ENCODE measurements at places on chromosomes 12 and 14. TPM values are rescaled to one million over a fixed set of nuclear protein-coding genes. Genes with fewer than 3 reads are reported as not detected.

DNA sequence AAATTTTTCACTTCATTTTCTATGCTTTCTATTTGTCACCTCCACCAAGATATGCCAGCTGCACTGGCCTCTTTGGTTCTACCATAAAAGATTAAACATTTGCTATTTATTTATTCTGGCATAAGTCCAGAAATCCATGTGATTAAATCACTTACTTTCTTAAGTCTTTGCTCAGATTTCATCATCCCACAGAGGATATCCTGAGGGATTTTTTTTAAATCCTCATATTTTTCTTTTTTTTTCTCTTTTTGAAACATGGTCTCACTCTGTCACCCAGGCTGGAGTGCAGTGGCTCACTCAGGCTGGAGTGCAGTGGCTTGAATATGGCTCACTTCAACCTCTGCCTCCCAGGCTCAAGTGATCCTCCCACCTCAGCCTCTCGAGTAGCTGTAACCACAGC is 645.4 kb upstream of the ATXN7L3B start:
- no peak for DNase-seq

GRCh38 chr14:105060751-105061427 is 4.3 kb downstream of the GPR132 start:
- peak; percentile 32 for DNase-seq

RASSF9 gene
- total RNA-seq = not detected

- DNase-seq = no peak
Measured at GRCh38 chr12:65765436-65765813, 58.9 kb upstream of the HMGA2 start.

DNA sequence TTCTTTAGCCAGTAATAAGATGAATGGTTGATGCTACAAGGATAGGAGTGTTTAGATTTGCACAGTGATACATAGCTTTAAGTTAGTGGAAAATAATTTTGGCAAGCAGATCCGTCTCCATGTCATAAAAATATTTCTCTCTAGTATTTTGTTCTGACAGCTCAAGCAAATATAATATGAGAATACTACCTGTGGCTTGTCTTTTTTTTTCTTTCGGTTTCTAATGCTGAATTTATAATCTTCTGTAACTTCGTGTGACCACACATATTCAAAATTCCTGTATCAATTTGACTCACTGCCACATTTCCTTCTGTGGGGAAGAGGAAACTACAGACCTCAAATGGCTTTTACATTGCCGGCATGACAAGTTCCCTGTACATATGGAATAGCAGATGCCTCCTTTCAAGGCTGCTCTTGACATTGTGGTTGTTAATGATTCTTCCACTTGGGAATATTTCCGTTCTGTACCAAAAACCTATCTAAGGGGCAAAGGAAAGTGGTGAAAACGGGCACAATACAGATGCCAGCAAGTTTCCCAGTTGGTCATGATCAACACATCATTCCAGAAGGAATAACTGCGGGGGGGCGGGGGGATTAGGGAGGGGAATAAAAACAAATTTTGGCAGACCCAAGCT is 103.6 kb upstream of the CCDC91 start:
- no peak for DNase-seq

MARCHF9 gene
- 55.6 TPM for total RNA-seq

PCNX4 gene
- total RNA-seq = 50.4 TPM

GRCh38 chr14:38623661-38624060 is 367.8 kb upstream of the CLEC14A start:
- DNase-seq = no peak

DNA sequence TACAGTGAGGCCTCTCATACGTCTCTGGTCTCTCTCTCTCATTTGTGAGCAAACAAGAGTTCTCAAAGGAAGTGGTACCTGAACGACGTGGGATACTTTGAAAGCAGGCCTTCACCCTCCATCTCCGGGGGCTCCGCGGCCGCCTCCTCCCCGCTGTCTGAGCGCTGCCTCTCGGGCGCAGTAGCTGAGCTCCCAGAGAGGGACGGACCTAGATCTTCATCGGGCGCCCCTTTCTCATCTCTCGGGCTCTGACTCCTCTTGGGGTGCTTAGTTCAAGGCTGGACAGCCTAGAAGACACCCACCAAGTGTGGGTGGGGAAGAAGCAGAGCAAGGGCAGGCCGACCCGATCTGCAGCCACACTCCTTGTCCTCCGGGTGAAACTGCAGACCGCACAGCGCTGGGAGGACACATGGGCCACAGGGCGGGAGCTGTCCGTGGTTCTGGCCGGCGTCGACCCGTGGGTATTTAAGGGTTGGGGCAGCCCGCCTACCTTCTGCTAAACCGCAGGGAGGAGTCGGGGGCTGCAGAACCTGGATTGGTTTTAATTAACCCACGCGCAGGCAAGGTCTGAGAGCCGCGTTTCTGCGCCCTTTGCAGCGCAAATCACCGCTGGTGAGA is 92.7 kb downstream of the PAH start:
- no peak for DNase-seq

DNA sequence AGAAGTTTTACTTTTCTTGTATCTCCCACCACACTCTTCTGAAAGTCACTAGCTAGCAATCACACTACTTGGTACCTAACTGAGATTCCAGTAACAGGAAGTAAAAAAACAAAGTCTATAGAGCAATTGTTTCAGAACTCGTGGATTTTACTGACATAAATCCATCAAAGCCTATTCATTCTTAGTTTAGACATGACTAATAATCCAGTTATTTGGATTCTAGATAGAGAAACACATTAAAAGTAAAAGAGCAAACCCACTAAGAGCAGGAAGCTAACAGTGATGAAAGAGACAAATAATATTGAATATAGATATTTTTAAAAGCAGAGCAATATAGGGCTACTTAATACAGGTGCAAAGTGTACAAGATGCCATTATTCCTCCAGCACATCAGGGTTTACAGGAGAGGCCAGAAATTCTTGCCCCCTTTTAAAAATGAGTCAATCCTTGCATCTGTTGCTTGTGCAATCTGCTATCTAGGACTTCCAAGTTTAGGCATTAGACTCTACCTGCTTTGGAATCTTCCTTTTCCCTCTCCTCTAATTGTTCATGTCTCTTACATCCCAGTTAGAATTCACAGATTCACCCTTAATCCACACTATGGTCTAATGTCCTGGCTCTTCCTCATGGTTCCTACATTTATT is 6.0 kb downstream of the HEATR5A start:
- DNase-seq = no peak

- no peak for DNase-seq
Measured at GRCh38 chr12:98238515-98239130, 276.8 kb upstream of the TMPO start.

DNA sequence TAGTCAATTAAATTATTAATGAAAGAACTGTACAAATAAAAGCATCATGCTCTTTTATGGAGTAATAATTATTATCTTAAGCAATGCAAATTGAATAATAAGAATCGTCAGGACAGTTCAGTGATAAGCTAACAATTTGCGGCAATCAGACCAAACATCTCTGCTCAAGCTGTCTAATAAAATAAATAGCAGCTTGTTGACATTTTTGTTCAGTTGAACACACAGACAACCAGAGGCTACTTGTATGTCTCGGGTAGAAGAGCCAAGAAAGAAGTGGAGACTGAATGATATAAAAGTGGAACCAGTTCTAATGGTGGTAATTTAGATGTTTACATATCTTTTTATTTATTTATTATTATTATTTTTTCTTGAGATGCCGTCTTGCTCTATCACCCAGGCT is 57.4 kb upstream of the FOXN3 start:
- no peak for DNase-seq

DNA sequence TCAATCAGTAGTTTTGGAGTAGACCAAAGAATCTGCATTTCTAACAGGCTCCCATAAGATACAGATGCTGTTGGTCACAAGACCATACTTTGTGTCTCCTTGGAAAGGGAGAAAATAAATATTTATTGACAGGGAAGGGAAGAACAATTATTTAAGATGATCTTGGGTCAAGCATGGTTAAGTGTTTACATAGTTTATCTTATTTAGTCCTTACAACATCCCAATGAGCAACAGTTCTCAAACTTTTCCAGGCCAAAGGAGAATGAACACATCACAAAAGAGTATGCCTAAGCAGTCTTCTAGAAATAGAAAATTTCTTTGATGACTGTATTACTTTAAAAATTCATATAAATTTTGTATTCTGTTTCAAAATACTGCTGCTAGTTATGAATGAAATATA is 8.8 kb downstream of the LPCAT3 start:
- DNase-seq = no peak

GRCh38 chr12:48936379-48936979 is 11.2 kb upstream of the FKBP11 start:
- peak; percentile 91 for DNase-seq

ACSM4 gene
- not detected for total RNA-seq

GRCh38 chr12:95805864-95806671 is 15.5 kb upstream of the NTN4 start:
- DNase-seq = no peak

CALCOCO1 gene
- 161 TPM for total RNA-seq

ARID2 gene
- total RNA-seq = 60.4 TPM

GRCh38 chr14:57937676-57938075 is 71.8 kb upstream of the SLC35F4 start:
- DNase-seq = no peak

NELL2 gene
- total RNA-seq = 169 TPM
